ENCODE measurements at places on chromosomes 1 and 21. TPM values are rescaled to one million over a fixed set of nuclear protein-coding genes. Genes with fewer than 3 reads are reported as not detected.

The AGT gene
- 4.8 TPM for total RNA-seq

The CFH gene
- 98.1 TPM for total RNA-seq

The LCE2B gene
- not detected for total RNA-seq

The FCRL6 gene
- 0.16 TPM for total RNA-seq

The FCGR3A gene
- 2.9 TPM for total RNA-seq

The CACNA1S gene
- total RNA-seq: 5.9 TPM

The LCK gene
- 1.4 TPM for total RNA-seq

The IVL gene
- 0.44 TPM for total RNA-seq

The SYDE2 gene
- 25.1 TPM for total RNA-seq

The NES gene
- 87.1 TPM for total RNA-seq

The NBPF8 gene
- 16.1 TPM for total RNA-seq

The FYB2 gene
- 11.4 TPM for total RNA-seq

The SLC45A1 gene
- 2.3 TPM for total RNA-seq

The NPHS2 gene
- not detected for total RNA-seq

The CASQ1 gene
- total RNA-seq: 35.8 TPM

The SPRR2E gene
- total RNA-seq: not detected

The SPRR2G gene
- total RNA-seq: not detected

The CR1L gene
- not detected for total RNA-seq

The FABP3 gene
- 27.0 TPM for total RNA-seq

The TGFBR3 gene
- total RNA-seq: 41.1 TPM

The INSRR gene
- total RNA-seq: 0.22 TPM

The ATP1A4 gene
- 0.60 TPM for total RNA-seq

The PALMD gene
- 39.4 TPM for total RNA-seq

The DTL gene
- total RNA-seq: 7.7 TPM

The ACTL8 gene
- total RNA-seq: not detected

The GJA4 gene
- 18.1 TPM for total RNA-seq

The IL23R gene
- total RNA-seq: not detected

The CCDC27 gene
- total RNA-seq: not detected

The CCDC24 gene
- total RNA-seq: 4.3 TPM

The HRNR gene
- not detected for total RNA-seq

The JAK1 gene
- 108 TPM for total RNA-seq

The S100A7A gene
- total RNA-seq: not detected

The PGLYRP4 gene
- total RNA-seq: 0.27 TPM

The KRTAP19-7 gene
- not detected for total RNA-seq

The FBXO42 gene
- total RNA-seq: 35.8 TPM

The LRRN2 gene
- 20.6 TPM for total RNA-seq

The KDF1 gene
- 0.27 TPM for total RNA-seq

The SH2D5 gene
- 0.49 TPM for total RNA-seq

The TMOD4 gene
- not detected for total RNA-seq

The CYP4B1 gene
- 2.5 TPM for total RNA-seq

The DNASE2B gene
- total RNA-seq: 3.0 TPM

The ELF3 gene
- 59.8 TPM for total RNA-seq

The HCRTR1 gene
- not detected for total RNA-seq

The HES3 gene
- total RNA-seq: not detected

The OR2T8 gene
- not detected for total RNA-seq

The OR2L8 gene
- not detected for total RNA-seq

The NBPF6 gene
- total RNA-seq: not detected

The MASP2 gene
- total RNA-seq: not detected

The WDR64 gene
- 1.3 TPM for total RNA-seq

The GPX7 gene
- total RNA-seq: 96.0 TPM

The HSD3B2 gene
- not detected for total RNA-seq

The CGN gene
- total RNA-seq: 27.3 TPM

The FRRS1 gene
- total RNA-seq: 12.4 TPM

Measured in camera-type eye (tissue), 1 donor.